ENCODE measurements at places on chromosomes 11 and 22. TPM values are rescaled to one million over a fixed set of nuclear protein-coding genes. Genes with fewer than 3 reads are reported as not detected.

The CHADL gene
- total RNA-seq, result 3.5 TPM

DNA sequence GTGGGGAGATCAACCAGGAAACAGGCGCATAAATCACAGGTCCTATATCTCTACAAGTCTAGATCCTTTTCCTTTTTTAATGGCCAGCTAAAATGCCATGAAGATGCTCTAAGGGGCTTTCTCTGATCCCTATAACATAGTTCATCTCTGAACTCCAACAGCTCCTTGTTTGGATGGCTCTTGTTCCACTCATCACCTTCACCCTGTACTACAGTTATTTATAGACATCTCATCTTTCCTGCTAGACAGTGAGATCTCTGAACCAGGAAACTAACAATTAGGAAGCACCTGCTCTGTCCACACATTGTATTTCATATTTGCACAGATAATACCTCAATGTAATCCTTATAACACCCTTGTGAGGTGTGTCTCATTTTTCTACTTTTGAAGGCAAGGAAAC, 31.6 kb downstream of the KCNA4 start:
- H3K36me3 ChIP-seq, result no peaks in the 10 kb centered on the region
- no peaks in the 10 kb centered on the region for H3K27me3 ChIP-seq
- no peak overlapping the region for H3K4me3 ChIP-seq

DNA sequence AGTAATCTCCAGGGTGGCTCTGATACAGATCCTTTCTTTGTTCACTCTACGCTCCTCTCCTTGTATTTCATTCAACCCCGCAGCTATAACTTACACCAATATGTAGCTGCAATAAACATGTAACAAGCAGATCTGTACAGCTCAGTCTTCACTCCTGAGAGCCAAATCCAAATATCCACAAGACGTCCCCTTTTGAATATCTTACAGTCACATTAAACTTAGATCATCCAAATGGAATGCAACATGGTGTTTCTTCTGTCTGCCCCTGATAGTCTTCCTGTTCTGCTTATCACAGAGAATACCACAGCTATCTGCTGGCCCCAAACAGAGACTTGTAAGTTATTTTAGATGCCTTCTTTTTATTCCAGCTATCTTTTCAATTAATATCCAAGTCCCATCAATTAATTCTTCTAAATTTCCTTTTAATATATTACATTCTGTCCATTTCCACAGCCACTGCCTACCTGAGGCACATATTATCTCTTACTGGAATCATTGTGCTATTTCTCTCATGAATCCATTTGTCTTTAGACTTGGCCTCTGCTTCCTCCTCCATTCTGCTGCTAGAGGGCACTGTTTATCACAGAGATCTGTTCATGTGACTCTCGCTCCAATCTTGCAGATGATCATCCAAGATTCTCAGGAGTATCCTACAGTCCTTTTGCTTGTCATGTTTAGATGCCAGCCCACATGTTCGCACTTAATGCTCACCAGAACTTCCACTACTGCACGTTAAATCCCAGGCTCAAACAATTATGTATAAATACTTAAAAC, 908.6 kb downstream of the NTM start:
- peaks cover 2% of the 10 kb centered on the region for H3K36me3 ChIP-seq
- no peak overlapping the region for H3K27ac ChIP-seq
- no peak for DNase-seq

GRCh38 chr11:27649800-27650199, 50.5 kb downstream of the BDNF start:
- H3K4me3 ChIP-seq, result no peak overlapping the region
- no peak overlapping the region for H3K27ac ChIP-seq
- no peaks in the 10 kb centered on the region for H3K36me3 ChIP-seq
- H3K27me3 ChIP-seq, result no peaks in the 10 kb centered on the region
- DNase-seq, result no peak

GRCh38 chr11:67500484-67500821, 4.7 kb downstream of the PITPNM1 start:
- DNase-seq, result no peak
- no peaks in the 10 kb centered on the region for H3K27me3 ChIP-seq

DNA sequence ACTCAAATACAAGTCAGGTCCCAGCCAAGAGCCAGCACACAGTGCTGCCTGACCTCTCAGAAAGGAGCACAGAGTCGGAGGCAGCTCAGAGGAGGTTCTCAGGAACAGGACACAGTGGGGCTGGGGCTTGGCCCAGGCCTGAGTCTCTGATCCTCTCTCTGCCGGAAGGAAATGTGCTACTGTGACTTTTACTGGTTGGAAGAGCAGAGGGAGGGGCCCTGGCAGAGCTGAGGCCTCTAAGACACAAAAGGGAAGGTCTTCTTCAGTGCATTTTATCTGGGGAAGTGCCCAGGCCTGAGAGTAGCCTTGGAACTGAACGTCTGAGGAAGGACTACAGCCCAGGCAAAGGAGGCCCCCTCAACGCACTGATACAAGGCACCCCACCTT, 16.2 kb upstream of the CASTOR1 start:
- no peaks in the 10 kb centered on the region for H3K27me3 ChIP-seq
- H3K27ac ChIP-seq, result peak overlapping the region; percentile 86
- H3K4me1 ChIP-seq, result peaks cover 84% of the 10 kb centered on the region
- DNase-seq, result peak; percentile 33

DNA sequence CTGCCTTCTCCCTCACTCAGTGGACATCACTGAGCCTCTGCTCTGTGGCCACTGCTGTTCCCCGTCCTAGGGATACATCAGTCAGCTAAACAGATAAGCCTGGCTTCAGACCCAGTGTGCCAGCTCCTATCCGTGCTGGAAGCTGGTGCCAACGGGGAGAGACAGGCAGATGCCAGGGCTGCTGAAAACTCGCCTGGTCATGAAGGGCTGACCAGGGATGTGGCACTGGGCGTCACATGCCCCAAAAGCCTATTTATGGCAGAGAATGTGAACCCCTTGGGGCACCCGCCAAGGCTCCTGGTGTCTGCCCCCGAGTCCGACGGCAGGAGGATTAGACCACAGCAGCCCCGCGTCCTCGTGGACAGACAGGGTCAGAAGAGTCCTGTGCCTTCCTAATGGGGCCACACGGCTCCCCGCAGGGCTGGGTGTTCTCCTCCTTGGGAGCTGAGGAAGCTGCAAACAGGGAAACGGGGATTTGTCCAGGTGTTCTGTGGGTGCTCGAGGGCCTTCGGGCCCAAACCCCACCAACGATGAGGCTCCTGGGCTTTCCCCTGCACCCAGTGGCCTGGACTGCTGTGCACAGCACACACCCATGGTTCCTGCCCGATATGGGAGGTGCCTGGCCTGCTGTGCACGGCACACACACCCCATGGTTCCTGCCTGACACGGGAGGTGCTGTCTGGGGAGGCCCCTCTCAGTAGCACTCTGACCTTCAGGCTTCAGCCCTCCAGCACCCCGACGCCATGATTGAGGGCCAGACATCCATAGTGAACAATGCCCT, 19.9 kb downstream of the ANO1 start:
- no peaks in the 10 kb centered on the region for H3K4me1 ChIP-seq
- H3K36me3 ChIP-seq, result no peaks in the 10 kb centered on the region

GRCh38 chr11:121194731-121195596, 93.9 kb downstream of the TECTA start:
- H3K4me1 ChIP-seq, result peaks cover 3% of the 10 kb centered on the region
- H3K27ac ChIP-seq, result no peak overlapping the region
- no peaks in the 10 kb centered on the region for H3K36me3 ChIP-seq
- H3K4me3 ChIP-seq, result no peak overlapping the region
- peak; percentile 10 for DNase-seq

DNA sequence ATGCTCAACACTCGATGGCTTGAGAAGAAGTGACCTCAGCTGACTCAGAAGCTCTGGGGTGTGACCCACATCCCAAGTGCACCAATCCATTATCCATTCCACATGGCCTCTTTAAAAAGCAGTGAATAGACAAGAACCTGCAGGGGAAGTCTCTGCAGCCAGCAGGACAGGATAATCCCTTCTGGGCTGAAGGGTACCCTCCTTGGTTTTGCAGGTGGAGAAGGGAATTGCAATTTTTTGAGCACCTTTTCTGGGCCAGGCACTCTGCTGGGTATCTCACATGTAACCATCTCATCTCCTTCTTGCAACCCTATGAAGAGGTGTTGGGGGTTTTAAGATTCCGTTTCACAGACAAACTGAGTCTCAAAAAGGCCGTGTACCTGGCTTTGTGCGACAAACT, 76.6 kb downstream of the MYO18B start:
- H3K4me3 ChIP-seq, result no peak overlapping the region
- no peak overlapping the region for H3K27ac ChIP-seq
- no peak for DNase-seq

DNA sequence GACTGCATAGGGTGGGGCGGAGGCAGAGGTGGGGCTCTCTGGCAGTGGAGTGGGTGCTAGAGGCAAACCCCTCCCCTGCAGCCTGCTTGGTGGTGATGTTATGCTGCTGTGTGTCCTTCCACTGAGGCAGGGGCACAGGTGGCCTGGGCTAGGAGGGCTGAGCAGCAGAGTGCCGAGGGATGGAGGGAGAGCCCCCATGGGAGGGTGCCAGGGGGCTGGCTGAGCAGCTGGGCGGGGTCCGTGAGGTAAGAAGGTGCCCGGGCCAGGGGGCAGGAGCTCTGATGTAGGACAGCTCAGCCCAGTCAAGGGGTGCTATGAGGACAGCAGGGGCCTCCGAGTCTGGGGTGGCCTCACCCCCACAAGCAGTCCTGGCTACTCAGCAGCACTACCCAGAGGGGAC, 4.2 kb downstream of the CLDN5 start:
- no peak for DNase-seq
- H3K36me3 ChIP-seq, result peaks cover 2% of the 10 kb centered on the region
- no peak overlapping the region for H3K4me3 ChIP-seq
- H3K27me3 ChIP-seq, result peaks cover 11% of the 10 kb centered on the region

- no peak for DNase-seq
- H3K27me3 ChIP-seq, result peaks cover 27% of the 10 kb centered on the region
- no peaks in the 10 kb centered on the region for H3K36me3 ChIP-seq
- H3K4me3 ChIP-seq, result no peak overlapping the region
- H3K4me1 ChIP-seq, result no peaks in the 10 kb centered on the region
These were observed 67.9 kb upstream of the SLC35C1 start for GRCh38 chr11:45737056-45737455.

DNA sequence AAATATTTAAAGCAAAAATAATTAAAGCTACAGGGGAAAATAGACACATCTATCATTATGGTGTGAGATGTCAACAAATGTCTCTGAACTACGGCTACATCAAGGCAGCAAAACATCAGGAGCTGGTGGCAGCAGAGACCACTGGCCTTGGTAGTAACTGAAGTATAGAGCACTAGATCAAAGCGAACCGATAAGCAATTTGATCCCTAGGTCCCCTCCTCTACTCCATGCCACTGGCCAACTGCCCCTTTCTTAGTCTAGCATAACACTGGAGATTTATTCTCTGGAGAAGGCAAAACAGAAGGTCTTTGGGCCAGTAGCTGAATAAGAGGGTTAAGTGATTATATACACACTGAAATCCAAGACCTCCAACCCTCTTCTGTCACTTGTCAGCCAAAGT, 13.6 kb upstream of the RAB3IL1 start:
- H3K4me3 ChIP-seq, result no peak overlapping the region
- peaks cover 7% of the 10 kb centered on the region for H3K36me3 ChIP-seq

DNA sequence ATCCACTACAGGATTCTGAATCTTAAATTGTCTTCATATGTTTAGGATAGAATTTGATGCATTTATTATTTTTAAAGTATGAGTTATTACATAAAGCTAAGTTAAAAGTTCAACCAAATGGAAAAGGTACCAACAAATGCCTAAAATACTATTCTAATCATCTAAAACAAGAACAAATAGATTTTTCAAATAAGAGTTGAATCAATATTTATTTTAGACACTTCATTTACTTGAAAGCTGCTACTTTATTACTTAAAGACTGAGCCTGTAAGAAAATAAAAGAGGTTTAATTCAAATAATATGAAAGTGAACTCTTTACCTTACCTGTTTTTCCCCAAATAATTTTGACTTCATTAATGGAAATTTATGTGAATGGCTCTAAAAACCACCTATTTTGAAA, 16.9 kb downstream of the LDHAL6A start:
- no peak overlapping the region for H3K27ac ChIP-seq
- no peak overlapping the region for H3K4me3 ChIP-seq
- no peaks in the 10 kb centered on the region for H3K36me3 ChIP-seq

DNA sequence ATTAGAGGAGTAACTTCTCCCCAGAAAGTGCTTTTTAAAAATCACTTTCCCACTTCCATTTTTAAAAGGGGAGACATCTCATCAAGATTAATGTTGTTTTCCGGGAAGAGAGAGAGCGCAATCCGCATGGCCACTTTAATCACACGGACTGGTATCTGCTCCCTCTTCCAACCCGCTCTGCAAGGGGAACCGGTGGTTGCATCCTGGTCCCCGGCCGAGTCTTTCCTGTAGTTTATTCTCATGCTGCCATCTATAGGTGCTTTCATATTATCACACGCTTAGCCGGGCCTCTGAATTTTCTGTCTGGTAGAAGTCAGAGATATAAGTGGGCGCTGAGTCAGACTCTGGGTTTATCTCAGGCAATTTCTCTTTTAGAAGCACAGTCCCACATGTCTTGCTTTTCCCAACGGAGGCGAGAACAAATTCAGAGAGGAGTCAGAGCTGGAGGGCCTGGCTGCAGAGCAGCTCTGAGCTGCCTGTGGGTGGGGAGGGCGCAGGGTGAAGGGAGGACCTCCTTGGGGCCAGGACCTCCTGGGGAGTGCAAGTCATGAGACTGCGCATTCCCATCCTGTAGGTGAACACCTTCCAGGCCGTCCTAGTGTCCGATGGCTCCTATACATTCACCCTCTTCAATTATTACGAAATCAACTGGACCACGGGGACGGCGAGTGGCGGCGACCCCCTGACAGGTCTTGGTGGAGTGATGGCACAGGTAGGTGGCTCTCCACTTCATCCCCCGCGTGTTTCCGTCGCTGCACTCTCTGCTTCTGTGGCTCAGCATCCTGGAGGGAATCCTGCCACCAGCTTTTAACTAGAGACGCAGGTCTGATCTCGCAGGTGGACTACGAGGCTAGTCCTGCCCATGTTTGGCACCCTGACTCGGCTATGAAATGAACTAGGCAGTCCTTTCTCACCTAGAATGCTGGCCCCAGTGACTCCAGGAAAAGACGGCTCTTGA, 11.7 kb downstream of the TECTA start:
- peaks cover 5% of the 10 kb centered on the region for H3K36me3 ChIP-seq
- H3K27me3 ChIP-seq, result peaks cover 29% of the 10 kb centered on the region
- no peak for DNase-seq
- H3K4me3 ChIP-seq, result no peak overlapping the region
- H3K4me1 ChIP-seq, result peaks cover 3% of the 10 kb centered on the region

GRCh38 chr22:36965696-36966095, 52.3 kb downstream of the CSF2RB start:
- H3K4me3 ChIP-seq, result no peak overlapping the region
- no peak for DNase-seq
- H3K36me3 ChIP-seq, result peaks cover 3% of the 10 kb centered on the region
- no peaks in the 10 kb centered on the region for H3K4me1 ChIP-seq

- H3K4me1 ChIP-seq, result no peaks in the 10 kb centered on the region
- no peak for DNase-seq
- H3K36me3 ChIP-seq, result peaks cover 12% of the 10 kb centered on the region
- H3K4me3 ChIP-seq, result no peak overlapping the region
- H3K27ac ChIP-seq, result no peak overlapping the region
These were observed 19.7 kb downstream of the CTR9 start for GRCh38 chr11:10770626-10771254.

- no peak overlapping the region for H3K4me3 ChIP-seq
- peaks cover 43% of the 10 kb centered on the region for H3K27me3 ChIP-seq
- H3K36me3 ChIP-seq, result peaks cover 2% of the 10 kb centered on the region
- no peak for DNase-seq
- H3K4me1 ChIP-seq, result peaks cover 2% of the 10 kb centered on the region
These were observed 73.4 kb downstream of the WNT7B start for GRCh38 chr22:45903355-45904135.

- H3K36me3 ChIP-seq, result no peaks in the 10 kb centered on the region
- H3K27ac ChIP-seq, result no peak overlapping the region
- no peak overlapping the region for H3K4me3 ChIP-seq
- H3K4me1 ChIP-seq, result peaks cover 8% of the 10 kb centered on the region
- H3K27me3 ChIP-seq, result no peaks in the 10 kb centered on the region
- no peak for DNase-seq
These were observed 35.6 kb downstream of the RTL6 start for GRCh38 chr22:44462246-44463010.
